ENCODE measurements at places on chromosomes 7 and 10.

DNA sequence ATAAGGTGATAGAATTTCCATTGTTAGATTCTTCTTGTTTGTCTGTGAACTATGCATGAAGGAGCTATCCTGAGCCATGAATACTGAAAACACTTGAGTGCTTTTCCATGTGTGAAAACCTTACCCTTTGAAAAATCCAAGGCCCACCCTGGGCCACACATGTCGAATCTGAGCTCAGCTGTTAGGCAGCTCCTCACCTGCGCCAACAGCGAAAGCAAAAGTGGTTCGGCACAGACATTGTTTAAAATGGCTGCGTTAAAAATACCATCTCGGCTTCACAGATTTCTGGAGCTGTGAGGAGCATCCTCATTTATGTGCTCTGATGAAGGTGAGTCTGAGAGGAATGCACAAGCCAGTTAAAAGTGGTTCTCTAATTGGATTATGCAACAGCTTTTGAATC lies 137.7 kb downstream of the NEUROD6 start:
- no peak for DNase-seq

- DNase-seq = no peak
These were observed 23.2 kb downstream of the CDK1 start for GRCh38 chr10:60801522-60801921.

- DNase-seq = peak; percentile 39
These were observed 73.0 kb downstream of the ADCY1 start for GRCh38 chr7:45646996-45647825.

GRCh38 chr7:6725003-6725402 lies 18.3 kb upstream of the ZNF12 start:
- no peak for DNase-seq

GRCh38 chr10:120381931-120382330 lies 75.1 kb upstream of the PLPP4 start:
- DNase-seq = no peak

DNA sequence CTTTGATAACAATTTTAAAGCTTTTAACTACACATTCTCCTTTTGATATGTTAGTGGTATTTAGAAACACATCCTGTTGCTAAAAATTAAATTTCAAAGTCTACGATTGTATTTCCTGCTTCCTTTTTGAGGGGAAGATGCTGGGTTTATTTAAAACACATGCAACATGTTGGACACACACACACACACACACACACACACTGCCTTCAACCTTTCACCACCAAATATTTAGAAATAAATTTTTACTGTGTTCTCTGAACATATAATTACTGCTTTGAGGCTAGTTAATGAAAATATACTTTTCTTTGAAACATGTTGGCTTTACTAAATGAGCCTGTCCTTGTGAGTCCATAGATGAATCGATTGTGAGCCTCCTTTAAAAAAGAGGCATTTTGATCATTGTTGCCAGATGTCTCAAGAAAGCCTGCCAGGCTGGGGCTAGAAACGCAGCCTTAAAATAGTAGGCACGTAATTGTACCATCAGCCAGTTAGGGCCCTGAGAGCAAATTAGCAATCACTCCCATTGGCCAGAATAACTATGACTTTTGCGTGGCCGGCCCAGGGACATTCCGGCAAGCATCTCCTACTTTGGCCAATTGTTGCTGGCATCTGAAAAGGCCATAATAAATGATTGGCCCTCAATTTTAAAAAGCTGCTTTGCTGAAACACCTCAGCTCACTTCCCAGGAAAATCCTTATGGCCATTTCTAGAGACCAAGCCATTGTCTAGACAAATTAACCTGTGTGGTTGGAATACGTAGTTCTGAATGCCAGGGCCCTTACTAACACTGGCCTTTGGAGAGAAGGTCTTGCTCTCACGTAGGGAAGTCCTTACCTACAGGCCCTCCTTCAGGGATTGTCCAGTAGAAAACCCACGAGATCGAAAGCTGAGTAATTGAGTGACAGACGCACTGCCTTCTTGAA lies 9.9 kb upstream of the TEX36 start:
- DNase-seq = peak; percentile 29

GRCh38 chr7:88668591-88668990 lies 90.9 kb upstream of the ZNF804B start:
- no peak for DNase-seq

- DNase-seq = no peak
These were observed 72.9 kb downstream of the ATE1 start for GRCh38 chr10:121854809-121855445.

DNA sequence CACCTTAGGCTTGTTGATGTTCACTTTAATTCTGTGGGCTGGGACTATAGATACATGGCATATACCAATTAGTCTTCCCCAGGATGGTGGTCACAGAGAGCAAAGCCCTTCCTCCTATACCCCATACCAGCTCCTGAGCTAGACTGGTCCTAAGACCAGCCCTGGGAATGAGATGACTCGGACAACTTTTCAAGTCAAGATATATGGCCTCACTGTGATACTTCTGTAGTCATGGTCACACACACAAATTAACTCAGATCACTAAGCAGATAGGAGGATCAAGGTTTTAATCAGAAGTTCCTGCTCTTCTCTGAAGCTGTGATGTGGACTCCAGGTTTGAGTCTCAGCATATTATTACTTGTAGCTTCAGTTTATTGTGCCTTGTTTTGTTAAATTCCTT lies 53.1 kb downstream of the SLK start:
- no peak for DNase-seq

DNA sequence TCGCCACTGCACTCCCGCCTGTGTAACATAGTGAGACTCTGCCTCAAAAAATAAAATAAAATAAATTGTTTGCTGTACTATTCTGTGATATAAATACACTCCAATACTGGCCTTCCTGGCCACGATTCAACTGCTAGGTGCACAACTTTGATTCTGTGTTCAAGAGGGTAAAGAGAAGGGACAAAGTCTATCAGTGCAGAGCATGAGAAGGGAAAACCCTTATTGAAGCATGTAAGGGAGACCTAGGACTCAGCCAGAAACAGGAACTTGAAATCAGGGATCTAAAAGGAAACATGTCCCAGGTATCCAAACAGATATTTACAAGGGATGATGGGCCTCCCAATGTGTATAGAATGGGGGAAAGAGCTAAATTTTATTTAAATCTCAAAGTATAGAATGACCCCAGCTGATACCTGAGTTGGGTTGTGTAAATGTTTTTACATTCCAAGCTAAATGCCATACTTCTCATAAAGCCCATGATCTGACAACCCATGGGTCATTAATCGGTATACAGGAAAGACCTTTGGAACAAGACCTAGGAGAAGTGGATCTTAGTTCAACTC lies 9.0 kb upstream of the KBTBD2 start:
- no peak for DNase-seq

GRCh38 chr10:132438091-132439024 lies 41.4 kb downstream of the PWWP2B start:
- no peak for DNase-seq

GRCh38 chr7:107408349-107408748 lies 61.5 kb upstream of the GPR22 start:
- DNase-seq = no peak

- DNase-seq = no peak
These were observed 43.6 kb downstream of the ZNF22 start for GRCh38 chr10:45044290-45044689.

GRCh38 chr10:30828164-30828563 lies 198.6 kb upstream of the LYZL2 start:
- no peak for DNase-seq

GRCh38 chr7:134963036-134963435 lies 23.3 kb upstream of the AGBL3 start:
- no peak for DNase-seq

DNA sequence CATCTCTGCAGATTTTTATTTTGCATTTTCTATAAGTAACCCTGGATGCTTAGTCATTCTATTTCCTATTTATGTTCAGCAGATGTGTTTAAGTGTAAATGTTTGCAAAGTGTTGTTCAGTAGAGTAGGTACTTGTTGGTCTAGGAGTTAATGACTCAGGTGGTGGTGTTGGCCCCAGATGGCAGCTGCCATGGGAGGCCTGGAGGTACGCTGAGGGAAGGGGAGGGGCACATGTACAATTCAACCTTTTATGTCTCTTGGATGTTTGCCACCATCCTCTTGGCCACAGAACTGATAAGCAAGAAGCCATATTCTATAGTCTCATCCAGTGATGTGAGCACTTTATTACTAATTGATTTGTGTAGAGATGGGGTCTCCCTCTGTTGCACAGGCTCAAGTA lies 68.1 kb upstream of the SLC39A12 start:
- DNase-seq = no peak

GRCh38 chr10:84493361-84493760 lies 165.0 kb downstream of the CCSER2 start:
- no peak for DNase-seq

DNA sequence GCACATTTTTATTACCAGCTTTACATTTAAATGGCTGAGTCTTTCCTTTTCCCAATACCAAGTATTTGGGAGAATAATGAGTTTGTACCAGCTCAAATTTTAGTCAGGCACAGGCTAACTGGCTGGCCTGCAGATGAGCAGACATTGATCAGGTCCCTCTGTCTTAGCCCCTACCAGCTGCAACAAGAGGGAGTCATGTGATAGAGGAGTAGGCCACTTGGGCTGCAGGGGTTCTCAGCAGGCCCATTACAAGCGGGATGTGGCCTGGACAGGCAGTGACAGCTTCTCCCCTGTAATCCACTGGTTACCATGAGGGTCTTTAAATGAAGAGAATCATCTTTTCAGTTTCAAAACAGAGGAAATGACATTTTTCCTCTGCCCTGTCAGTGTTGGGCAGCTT lies 283.6 kb downstream of the SUGCT start:
- DNase-seq = no peak

DNA sequence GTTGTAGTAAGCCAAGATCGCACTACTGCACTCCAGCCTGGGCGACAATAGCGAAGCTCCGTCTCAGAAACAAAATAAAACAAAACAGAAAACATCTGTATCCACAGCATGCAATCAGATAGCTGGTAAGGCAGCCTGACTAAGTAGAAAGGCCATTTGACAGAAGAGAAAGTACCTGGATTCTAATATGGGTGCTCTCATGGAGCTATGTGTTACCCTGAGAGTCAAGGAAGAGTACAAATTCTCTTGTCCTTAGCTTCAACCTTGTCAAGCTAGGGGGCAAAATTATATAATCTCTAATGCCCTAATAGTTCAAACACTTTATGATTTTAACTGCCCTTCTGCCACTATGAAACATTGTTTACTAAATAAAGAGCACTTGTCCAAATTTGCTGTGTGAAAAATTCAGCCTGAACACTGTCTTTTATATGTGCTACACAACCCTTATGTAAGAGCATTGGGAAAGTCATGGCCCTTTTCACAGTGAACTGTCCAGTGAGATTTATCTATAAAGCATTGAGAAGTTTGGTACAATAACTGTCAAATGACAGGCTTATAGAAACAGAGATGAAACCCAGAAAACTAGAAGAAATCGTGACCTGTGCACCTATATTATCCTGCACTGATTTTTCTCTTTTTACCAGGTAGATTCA lies 51.2 kb upstream of the PRKG1 start:
- no peak for DNase-seq

GRCh38 chr7:152709287-152710152 lies 33.6 kb upstream of the XRCC2 start:
- peak; percentile 29 for DNase-seq

DNA sequence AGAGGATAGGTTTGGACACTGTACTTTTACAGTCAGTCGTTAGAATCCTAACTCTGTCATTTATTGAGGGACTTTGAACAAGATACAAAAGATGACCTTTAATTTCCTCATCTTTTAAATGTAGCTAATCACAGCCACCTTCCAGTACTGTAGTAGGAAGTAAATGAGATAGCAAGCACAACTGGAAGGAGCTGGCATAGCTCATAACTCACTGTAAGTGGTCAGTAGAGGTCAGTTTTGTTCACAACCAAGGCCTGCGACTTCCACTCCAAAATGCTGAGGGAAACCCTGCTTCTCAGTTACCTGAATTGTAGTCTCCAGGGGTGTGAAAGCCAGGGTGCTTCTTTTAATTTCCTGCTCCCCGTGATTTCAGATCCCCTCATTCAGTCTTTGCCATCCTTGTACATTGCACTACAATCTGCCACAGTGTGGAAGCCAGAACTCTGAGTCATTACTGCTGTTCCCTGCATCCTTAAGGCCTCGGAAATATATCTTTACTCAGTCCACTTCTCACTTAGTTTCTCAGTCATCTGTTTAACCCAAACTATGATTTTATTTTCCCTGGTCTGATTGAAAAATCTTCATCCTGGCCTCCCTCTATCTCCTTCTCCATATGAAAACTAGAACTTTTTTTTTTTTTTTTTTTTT lies 361.2 kb downstream of the NRG3 start:
- no peak for DNase-seq

DNA sequence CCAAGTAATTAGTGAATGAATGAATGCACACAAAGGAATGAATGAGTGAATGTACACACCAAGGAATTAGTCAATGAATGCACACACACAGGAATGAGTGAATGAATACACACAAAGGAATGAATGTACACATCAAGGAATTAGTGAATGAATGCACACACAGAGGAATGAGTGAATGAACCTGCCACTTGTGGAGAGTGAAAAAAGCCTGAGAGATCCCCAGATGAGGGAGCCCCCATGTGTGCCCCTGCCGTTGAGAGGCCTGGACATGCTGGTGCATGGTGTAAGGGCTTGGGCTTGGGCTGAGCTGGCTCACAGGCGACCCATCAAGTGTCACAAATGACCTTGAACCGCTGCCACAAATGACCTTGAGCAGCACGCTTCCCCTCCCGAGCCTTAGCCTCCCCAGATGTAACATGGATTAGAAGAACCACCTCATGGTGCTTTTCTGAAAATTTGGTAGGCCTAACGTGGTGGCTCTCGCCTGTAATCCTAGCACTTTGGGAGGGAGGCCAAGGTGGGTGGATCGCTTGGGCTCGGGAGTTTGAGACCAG lies 46.2 kb downstream of the GTF2IRD1 start:
- no peak for DNase-seq

GRCh38 chr10:88728107-88728763 lies 22.2 kb downstream of the LIPK start:
- DNase-seq = peak; percentile 30

DNA sequence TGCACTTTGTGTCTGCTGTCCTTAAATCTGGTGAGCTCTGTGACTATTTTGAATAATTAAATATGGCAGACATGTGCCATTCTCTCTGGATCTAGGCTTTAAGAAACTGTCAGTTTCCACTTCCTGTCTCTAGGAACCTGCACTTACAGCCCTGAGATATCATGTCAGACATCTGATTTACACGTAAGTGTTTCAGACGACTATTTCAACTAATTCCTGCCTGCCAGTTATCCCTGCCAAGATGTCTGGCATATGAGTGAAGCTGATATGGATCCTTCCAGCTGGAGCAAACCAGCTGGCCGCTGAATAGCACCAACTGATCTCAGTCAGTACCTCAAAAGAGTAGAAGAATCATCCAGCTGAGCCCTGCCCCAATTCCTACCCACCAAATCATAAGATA lies 362.2 kb upstream of the SMIM30 start:
- DNase-seq = no peak

DNA sequence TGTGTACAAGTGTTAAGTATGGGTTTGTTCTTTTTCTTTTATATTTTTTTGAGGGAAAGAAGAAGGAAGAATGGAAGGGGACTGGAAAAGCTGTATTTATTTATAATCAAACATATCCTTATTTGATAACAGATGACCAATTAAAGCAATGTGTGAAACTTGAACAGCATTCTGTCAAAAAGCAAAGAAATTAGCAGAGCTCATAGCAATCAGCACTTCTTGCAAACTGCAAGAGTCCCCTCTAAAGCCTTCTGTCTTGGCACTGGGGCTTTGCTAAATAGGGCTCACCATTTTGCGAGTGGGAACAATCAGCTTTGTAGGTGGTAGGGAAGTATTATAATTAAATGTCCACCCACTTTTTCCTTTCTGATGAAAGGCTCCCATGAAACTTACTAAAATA lies 164.9 kb upstream of the LRRTM3 start:
- no peak for DNase-seq

- no peak for DNase-seq
These were observed 2.6 kb downstream of the CXCL12 start for GRCh38 chr10:44382131-44382858.
